ENCODE measurements at places on chromosomes 2 and 18.

- DNase-seq: no peak
Observed at GRCh38 chr2:10770956-10771750, 41.4 kb downstream of the PDIA6 start.

DNA sequence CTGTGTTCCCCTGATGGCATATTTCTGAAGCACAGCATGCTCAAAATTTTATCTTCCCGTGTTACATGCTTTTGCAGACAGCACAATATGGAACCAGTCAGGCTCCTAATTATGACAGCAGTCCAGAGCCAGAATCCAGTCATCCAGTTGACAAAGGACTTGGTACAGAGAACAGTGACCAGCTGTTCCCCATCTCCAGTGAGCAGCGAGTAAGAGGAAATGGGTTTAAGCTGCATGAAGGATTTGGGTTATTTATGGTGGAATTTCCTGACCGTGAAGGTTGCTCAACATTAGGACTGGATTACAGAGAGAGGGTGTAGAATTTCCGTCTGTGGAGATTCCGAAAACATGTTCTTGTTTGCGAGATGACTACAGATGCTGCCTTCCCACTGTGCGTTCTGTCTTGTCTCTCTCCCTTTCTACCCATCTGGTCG is 24.4 kb downstream of the SGPP2 start:
- DNase-seq: no peak

DNA sequence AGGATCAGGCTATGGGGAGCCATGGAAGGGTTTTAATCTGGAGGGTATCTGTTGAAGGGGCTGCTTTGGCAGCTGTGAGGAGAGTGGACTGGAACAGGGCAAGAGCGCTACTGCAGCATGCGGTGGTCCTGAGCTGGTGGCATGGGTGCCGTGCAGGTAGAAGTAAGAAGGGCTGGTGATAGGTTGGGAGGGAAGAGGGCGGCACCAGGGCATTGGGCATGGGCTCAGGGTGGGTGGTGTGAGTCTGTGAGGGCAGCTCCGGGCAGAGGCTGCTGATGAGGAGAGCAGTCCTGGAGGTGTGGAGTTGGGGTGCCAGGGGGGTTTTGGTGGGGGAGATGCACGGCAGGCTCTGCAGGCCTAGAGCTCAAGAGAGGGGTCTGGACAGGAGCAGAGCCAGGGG is 2.1 kb downstream of the ACTG2 start:
- no peak for DNase-seq

- no peak for DNase-seq
Observed at GRCh38 chr2:188078534-188078933, 213.1 kb upstream of the GULP1 start.

- DNase-seq: no peak
Observed at GRCh38 chr2:8306530-8307351, 375.1 kb upstream of the ID2 start.

GRCh38 chr2:74444498-74445318 is 3.0 kb upstream of the RTKN start:
- DNase-seq: no peak

- no peak for DNase-seq
Observed at GRCh38 chr2:212364112-212364985, 174.3 kb downstream of the ERBB4 start.

DNA sequence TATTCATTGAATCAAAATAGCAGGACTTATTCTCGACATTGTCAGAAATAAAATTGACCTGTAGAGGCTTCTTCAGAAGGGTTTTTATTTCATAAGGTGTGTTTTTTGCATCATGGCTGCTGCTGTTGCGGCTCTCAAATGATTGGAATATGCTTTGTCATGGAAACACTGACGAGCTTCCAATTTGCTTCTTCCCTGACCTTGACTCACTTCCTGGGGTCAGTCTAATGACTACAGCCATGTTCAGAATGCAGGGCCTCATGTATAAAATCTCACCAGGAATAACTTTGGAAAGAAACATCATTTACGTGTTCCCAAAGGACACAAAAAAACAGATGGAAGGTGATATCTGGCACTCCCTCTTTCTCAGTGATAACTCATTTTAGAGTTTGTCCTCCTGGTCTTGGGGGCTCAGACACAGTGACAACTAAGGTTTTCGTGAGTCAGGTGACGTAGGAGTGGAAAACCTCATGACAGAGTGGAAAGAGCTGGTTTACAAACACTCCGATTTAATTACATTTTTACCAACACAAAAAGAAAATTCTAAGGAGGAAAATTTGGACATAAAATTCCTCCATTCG is 467.0 kb upstream of the RAB12 start:
- no peak for DNase-seq

GRCh38 chr18:2884706-2885285 is 38.0 kb downstream of the EMILIN2 start:
- DNase-seq: no peak

- no peak for DNase-seq
Observed at GRCh38 chr2:113965644-113966043, 75.8 kb downstream of the ACTR3 start.

- DNase-seq: no peak
Observed at GRCh38 chr2:153163055-153163454, 315.5 kb downstream of the RPRM start.

DNA sequence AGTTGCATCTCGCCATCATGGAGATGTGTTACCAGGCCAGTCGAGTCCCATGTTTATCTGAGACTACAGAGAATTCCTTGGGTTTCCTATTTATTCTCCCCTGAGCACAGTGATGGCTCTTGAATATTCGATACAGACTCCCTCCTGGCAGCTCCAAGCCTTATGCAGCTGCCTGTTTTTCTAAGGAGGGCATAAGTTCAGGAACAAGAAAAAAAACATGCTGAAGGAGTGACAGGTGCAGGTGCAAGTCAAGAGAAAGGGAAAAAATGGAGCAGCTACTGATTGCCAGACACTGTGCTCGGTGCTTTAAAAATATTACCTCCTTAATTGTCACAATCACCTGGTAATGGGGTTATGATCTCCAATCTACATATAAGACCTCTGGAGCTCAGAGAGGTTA is 177.2 kb upstream of the DPP10 start:
- no peak for DNase-seq

- no peak for DNase-seq
Observed at GRCh38 chr2:172751564-172751963, 15.9 kb downstream of the RAPGEF4 start.

DNA sequence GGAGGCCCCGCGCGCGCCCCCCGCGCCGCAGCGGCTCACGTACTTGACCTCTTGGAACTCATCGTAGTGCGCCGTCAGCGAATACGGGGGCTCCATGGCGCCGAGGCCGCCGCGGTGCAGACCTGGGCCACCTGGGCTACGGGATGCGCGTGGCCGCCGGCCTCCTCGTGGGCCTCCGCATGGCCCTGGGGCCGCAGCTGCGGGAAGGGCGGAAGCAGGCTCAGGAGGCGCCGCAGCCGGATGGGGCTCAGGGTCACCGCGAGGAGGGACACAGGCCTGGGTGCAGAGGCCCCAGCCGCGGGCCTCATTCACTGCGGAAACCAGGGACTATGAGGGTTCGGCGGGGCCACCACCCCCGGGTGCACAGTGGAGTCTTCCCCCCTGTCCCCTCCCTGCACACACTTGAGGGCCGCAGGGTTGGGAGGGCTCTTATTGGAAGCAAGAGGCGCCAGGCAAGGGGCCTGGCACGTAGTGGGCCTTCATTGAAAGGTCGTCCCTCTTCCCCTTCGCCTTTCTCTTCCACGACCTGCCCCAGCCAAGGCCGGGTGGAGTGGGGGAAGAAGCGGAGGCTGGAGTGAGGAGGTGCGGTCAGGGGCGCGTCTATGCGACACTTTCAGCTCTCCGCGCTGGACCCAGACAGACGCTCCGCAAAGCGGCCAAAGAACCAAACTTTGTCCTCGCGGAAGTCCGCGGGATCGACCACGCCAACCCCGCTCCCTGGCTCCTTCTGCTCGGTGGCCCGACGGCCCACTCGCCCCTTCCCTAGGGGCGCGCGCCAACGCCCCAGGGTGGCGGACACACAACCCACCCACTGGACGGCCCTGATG is 863 bp downstream of the ECEL1 start:
- no peak for DNase-seq

DNA sequence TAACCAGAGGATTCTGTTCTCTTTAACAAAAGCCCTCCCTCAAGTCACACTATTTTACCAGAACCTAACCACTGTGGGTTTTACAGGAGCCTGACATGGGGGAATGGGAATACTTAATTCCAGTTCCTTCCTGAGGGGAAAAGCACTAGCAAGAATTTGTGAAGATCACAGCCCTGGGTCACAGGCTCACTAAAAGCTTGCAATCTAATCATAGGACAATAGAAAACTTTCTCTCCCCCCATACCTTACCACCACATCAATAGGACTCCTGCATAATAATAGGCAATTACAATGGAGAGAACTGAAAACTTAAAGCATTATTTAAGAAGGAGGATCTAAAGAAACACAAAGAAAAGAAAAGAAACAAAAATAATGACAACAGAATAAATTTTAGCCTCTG is 225.8 kb upstream of the ZNF804A start:
- no peak for DNase-seq

DNA sequence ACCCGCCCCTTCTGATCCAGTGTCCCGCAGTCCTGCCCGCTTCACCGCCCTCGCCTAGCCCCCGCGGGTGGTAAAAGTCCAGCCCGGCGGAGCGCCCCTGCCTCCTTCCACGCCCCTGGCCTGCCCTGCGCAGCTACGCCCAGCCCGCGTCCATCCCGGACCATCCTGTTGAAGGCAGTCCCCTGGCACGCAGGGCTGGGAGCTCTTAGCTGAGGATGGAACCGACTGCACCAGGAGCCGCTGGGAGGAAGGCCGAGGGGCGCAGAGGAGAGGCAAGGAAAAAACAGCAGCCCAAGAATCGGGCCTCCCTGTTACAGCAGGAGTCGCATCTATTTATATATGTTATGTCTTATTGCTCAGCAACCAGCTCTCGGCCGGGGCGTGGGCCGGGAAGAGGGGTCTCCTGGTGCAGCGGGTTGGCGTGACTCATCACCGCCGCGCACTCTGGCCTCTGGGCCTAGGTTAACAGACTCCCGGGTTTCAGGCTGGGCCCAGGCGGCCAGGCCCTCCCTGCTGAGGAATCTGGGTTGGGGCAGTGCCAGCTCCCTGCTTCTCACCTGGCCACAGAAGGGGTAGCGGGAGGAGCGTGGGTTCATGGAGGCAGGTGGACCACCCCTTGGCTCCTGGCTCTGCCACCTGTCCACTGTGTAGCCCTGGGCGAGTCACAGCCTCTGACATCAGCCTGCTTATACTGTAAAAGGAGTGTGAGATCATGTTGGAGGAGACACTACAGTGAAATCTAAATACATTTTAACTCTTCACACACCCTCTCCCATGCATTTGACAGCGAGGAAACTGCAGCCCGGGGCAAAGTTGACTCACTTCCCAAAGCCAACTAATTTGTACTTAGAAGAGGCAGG is 13.4 kb upstream of the MAP3K2 start:
- DNase-seq: no peak

DNA sequence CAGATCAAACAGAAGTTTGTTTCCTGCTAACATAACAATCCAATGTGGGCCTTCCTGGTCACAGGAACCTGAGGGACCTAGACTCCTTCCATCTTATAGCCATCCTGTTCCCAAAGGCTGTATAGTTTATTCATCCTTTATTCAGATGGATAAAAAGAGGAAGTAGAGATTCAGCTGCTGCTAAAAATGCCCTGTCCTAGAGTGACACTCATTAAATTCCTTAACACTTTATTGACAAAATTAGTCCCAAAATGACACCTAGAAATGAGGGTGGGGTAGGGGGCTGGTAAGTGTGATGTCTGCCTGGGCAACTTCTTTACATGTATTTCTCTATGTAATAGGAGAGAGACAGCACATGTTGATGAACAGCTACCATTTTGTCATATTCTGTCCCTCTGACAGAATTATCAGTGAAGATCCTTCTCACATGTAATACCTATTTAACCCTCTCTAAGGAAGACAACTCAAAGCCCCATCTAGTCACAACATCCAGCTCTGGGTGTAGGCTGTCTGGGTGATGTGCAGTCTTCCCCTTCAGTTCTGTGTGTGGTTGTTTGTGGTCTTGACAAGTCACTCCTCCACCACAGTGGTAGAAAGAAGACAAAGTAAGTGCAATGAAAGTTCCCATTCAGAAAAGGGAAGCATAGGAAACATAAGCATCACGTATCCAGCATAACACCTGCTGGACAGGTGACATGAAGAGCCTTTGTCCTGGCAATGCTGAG is 253.9 kb upstream of the CNTNAP5 start:
- no peak for DNase-seq

GRCh38 chr2:62740221-62740620 is 34.7 kb downstream of the EHBP1 start:
- DNase-seq: no peak

GRCh38 chr2:20391951-20392699 is 41.5 kb upstream of the PUM2 start:
- no peak for DNase-seq

GRCh38 chr2:47193607-47194006 is 38.5 kb upstream of the STPG4 start:
- no peak for DNase-seq

DNA sequence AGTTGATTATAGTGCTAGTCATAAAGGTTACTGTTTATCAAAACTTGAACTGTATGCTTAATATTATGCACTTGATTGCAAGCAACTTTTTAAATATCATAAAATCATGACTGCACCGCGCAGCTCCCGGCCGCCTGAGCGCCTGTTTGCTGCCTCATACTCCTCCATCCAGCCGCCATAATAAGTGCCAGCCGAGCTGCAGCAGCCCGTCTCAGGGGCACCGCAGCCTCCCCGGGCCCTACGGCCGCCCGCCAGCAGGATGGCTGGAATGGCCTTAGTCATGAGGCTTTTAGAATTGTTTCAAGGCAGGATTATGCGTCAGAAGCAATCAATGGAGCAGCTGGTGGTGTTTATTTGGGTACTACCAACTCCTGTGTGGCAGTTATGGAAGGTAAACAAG is 337.2 kb downstream of the PAX3 start:
- DNase-seq: no peak

DNA sequence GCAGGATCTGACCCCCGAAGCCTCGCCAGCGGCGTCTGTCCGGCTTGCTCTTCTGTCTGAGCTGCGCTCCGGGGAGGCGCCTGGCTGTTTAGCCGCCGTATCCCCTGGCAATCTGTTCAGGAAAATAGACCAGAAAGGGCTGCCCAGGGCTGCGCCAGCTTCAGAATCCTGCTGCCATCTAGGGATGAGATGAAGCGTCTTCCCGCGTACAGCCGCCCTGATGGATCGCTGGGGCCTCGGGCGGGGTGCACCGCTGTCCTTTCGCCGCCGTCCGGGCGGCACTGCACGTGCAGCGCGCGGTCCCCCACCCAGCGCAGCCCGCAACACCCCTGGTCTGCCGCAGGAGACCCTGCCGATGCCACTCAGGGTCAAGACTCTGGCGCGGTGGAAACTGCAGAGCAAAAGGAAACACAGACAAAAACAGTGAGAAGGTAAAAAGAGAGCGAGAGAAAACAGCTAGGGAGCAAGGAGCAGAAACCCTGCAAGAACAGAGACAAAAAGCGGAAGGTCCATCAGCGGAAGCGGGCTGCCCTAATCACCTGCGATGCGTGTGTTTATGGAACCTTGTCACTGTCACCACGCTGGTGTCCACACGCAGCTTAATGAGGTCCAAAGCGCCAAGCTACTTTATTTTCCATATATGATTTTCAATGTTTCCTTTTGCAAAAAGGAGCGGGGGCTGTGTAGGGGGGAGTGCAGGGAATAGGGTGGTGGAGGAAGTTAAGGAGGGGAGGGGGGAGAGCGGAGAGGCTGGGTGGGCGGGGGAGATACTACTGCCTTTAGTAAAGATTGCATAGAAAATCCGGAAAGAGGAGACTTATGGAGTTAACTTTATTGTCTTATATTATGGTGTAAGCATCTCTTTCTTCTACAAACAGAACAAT is 2113.3 kb upstream of the PIK3C3 start:
- DNase-seq: no peak

- DNase-seq: no peak
Observed at GRCh38 chr2:104078431-104079157, 775.3 kb upstream of the POU3F3 start.

All from NCI-H187 treated with DMSO at 0.1 percent for 48 hours (cell line).